ENCODE measurements at places on chromosomes 5 and 9. TPM values are rescaled to one million over a fixed set of nuclear protein-coding genes. Genes with fewer than 3 reads are reported as not detected.

GRCh38 chr5:91366551-91366950 lies 16.6 kb downstream of the ARRDC3 start:
- DNase-seq, result no peak

DNA sequence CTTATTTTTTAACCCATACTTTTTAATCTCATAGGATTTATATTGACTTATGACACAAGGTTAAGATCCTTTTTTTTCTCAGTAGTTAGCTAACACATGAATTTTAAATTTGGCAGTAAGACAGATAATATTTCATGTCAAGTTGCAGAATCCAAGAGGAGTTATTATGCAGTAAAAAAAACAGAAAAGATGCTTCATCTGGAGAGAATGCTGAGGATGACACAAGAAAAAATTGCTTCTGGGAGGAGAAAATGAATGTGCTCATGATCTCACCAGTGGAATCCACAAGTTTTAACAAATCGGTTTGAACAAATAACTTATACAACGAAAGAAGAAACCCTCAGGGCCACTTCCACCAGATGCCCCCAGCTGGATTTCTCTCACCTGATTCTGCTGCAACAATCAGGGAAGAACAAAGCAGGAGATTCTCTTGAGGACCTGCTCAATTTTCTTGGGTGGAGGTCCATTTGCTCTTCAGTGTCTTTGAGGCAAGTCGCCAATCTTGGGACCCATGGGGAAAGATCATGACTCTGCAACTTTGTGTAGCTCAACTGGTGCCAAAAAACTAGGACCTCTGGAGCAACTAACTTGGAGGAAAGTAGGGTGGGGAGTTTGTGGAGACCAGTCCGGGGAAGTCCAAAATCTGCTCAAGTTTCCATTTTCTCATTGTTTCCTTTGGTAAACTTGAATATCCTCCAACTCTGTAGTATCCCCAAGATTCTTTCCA lies 50.5 kb upstream of the TNFSF15 start:
- DNase-seq, result no peak

GRCh38 chr9:89808076-89808755 lies 203.4 kb downstream of the GADD45G start:
- DNase-seq, result no peak

DNA sequence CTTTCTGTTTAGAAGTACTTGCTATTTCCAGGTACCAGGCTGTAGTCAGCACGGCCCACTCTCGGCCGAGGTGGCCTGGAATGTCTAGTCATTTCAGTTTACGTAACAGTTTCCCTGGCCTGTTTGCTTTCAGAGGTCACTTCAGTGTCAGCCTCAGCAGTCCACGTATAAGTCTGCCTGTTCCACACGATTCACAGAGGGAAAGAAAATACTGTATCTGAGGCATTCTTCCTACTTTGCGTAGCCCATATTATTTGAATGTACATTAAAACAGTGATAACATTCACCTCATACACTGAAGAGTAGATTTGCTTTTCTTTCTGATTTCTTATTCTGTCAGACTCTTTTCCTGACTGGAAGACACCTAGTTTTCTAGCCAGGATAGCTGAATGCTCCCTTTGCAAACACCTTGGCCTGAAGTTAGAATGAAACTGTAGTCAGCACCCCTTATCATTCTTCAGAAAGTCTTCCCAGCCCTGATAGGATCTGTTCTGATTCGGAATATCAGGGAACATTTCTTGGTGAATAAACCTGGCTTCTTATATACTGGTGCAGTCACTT lies 140.9 kb downstream of the AOPEP start:
- DNase-seq, result no peak

DNA sequence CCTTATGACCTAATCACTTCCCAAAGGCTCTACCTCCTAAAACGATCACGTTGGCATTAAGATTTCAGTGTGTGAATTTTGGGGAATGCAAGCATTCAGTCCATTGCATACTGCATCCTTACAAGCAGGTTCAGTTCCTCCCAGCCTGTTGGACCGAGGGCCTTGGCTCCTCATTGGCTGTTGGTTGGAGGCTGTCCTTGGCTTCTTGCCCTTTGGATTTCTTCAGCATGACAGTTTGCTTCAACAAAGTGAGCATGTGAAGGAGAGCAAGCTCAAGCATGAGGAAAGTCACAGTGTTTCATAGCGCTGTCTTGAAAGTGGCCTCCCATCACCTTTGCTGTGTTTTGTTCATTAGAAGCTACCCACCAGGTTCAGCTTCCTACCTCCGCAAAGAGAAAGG lies 109.5 kb downstream of the GADD45G start:
- no peak for DNase-seq

DNA sequence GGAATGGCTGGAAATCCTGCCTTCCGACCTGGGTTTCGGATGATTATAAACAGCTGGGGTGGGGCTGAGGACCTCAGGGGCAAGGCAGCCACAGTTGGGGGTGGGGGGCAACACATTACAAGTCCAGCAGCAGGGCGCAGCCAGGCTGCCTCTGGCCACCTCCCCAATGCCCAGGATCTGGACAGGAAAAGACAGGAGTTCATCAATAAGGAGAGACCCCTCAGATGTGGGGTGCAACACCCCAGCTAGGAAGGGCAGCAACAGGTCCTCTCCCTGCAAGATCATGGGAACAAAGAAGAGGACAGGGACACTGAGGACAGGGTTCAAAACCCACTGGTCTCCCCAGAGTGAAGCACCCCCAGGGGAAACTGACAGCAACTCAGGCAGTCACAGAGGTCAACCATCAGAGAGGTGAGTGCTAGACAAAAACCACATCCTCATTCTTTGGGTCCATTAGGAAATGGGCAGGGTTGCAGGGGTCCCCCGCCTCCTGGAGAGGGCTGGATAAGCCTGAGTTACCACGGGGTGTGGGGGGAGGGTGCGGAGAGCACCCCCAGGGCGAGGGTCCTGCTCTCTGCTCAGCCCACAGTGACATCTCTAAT lies 33.5 kb downstream of the SEMA4D start:
- peak; percentile 57 for DNase-seq

DNA sequence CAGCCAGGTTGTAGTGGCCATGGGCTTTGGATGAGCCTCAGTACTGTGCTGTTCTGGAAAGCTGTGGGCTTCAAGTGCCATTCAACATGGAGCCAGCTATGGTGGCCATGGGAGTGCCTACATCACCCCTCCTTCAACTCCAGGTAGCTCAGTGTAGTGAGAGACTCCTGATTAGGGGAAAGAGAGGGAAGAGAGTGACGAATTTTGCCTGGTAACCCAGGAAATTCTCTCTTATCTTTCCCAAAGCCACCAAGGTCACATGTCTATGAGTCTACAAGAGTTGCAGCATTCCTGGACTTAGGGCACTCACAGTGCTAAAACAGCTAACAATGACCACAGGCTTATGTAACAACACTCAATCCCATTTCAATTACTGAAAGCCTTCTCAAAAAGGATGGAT lies 81.7 kb upstream of the SPTLC1 start:
- no peak for DNase-seq

DNA sequence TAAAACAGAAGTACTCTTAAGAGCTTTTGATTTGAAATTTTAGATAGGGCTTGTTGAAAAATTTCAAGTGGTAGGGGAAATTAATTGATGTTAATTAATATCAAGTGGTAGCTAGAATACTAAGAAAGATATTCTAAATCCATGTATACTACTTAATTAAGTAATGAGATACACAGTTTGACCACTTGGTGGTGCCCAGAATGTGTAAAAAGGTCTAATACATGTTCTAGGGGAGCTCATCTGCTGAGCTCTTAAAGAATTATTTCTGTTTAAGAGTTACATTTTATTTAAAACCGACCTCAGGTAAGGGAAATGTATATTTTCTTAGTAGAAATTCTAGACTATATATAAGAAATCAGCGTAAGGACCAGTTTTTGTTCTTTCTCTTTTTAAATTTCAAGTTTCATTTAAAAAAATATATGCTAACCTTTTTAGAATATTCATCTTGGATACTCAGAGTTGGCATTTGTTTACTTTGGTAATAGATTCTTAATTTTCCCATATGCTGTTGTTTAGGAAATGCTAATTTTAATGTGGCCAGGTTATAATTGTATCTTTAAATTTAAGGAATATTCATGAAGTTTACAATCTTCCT lies 61.5 kb downstream of the LNPEP start:
- DNase-seq, result no peak

- DNase-seq, result no peak
These were observed 1.1 kb upstream of the OTULINL start for GRCh38 chr5:14580398-14581034.

DNA sequence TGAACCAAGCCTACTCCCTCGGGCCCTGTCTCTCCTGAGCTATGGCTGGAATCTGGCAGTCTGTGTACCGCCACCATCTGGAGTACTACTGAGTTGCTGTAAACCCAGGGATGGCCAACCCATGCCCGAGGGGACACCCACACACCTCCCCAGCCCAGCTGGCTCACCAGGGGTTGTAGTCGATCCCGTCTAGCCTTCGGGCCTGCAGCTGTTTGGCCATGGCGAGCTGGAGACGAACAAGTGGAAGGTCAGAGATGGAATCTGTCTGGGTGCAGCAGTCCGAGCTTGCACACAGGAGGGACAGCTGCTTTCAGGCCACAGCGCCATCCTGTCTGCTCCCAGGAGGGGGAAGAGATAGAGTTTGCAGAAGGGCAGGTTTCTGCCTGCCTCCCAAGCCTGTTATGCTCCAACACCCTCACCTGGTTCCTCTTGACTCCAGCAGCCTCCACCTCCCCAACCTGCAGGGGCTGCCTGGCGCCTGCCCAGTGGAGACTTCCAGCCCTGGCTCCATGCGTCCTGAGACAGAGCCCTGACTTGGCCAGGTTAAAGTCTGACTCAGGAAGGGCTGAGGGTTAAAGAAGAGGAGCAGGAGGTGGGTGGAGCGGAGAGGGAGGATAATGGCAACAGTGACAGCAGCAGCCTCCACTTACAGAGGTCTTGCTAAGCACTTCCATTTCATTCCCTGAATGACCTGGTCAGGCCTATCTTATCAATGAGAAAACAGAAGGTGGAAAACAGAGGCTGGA lies 15.8 kb upstream of the SPOUT1 start:
- no peak for DNase-seq

DNA sequence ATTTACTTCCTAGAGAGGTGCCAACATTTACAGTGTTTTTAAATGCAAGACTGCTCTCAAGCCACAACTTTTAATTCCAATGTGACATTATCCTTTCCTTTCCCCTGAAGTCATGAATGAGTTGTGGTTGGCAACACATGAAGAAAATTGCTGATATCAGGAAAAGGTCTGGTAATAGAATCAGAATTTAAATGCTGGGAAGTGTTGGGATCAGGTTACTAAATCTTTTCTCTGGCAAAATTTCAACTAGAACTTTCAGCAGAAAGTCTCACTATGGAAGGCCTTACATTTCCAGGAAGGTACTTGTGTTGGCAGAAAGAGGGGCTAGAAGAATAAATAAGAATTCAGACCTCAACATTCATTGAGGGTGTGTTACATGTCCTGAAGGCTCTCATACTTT lies 10.6 kb upstream of the SLC44A1 start:
- DNase-seq, result no peak

DNA sequence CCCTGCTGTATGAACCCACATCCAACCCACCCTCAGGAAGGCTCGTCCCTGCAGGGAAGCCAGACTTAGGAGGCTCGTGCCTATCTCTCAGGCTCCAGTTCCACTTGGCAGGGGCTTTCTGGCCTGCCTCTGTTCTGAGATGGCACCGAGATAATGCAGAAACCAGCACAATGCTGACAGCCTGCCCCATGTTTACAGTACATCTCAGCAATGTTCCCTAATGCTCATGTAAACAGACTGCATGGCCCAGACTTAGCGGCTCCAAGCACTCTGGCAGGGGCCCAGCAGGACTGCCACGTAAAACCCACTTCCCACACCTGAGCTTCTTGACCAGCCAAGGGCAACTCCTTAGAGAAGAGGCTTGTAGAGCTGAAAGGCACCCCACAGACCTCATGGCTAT lies 499.5 kb upstream of the BRINP1 start:
- no peak for DNase-seq

DNA sequence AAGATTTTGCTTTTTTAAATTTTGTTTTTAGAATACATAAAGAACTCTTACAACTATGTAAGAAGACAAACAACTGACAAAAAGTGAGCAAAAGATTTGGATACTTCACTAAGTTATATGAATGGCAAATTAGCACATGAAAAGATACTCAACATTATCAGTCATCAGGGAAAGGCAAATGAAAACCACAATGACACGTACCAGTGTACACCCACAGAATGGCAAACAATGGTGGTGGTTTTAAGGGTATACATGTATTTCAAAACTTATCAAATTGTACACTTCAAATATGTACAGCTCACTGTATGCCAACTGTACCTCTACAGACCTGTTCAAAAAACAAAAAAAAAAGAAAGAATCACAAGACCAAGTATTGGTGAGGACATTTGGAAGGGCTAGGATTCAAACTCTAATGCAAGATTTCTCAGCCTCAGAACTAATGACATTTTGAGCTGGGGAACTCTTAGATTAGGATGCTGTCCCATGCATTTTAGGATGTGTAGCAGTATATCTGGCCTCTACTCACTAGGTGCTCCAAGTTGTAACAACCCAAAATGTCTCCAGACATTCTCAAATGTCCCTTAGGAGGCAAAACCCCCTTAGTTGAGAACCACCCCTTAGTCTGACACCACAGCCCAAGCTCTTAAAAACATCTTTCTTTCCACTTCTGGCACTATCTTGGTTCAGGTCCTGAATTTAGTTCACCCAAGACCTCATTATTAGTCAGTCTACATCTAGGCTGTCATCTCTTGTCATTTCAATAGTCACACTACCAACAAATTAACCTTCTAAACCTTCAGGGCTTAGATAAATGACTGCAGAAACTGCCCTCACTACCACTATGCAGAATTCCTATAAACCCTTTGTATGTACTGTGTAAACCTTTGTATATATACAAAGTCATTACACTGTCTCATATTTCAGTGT lies 9.7 kb downstream of the SCAI start:
- no peak for DNase-seq

DNA sequence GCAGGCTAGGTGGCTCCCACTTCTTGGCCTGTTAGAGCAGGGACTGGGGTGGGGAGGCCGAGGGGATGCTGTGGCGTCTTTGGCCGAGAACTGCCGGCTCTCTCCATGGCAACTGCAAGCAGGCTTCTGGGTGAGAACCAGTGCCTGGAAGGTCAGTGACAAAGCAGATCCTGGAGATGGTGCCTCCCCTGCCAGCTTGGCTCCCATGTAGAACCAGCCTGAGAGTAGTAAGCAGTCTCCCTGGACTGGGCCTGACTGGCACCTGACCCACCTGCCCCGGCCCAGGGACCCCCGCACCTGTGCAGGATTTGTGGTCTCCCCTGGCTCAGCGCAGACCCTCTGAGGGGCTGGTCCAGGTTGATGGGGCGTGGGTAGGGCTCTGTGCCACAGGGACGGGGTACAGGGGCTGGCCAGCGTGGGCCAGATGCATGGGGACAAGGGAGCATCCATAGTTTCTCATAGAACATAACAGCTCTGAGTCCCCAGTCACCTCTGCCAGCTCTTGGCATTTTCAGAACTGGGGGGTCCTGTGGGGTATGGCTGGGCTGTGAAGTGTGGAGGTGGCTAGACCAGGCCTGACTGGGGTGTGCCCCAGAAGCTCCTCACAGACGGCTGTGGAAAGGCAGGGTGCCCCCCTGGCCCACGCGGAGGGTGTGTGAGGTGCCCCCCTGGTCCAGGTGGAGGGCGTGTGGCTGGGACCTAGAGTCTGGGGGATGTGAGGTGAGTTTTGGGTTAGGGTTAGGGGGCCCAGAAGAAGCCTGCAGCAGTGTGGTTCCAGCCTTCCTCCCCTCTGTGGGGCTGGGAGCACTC lies 22.2 kb downstream of the CACNA1B start:
- no peak for DNase-seq

Gene TTC16
- total RNA-seq, result 5.3 TPM

Gene PCDHGA9
- total RNA-seq, result 0.11 TPM

Gene ACO1
- 8.5 TPM for total RNA-seq

Gene LIFR
- not detected for total RNA-seq

Gene SLC6A3
- total RNA-seq, result not detected

Gene CRAT
- total RNA-seq, result 19.5 TPM

Gene COL15A1
- total RNA-seq, result 0.20 TPM

Gene IL5
- not detected for total RNA-seq

Gene HSPB3
- total RNA-seq, result not detected
